KBM-7 (cell line): ENCODE measurements at places on chromosomes 12 and 14.

DNA sequence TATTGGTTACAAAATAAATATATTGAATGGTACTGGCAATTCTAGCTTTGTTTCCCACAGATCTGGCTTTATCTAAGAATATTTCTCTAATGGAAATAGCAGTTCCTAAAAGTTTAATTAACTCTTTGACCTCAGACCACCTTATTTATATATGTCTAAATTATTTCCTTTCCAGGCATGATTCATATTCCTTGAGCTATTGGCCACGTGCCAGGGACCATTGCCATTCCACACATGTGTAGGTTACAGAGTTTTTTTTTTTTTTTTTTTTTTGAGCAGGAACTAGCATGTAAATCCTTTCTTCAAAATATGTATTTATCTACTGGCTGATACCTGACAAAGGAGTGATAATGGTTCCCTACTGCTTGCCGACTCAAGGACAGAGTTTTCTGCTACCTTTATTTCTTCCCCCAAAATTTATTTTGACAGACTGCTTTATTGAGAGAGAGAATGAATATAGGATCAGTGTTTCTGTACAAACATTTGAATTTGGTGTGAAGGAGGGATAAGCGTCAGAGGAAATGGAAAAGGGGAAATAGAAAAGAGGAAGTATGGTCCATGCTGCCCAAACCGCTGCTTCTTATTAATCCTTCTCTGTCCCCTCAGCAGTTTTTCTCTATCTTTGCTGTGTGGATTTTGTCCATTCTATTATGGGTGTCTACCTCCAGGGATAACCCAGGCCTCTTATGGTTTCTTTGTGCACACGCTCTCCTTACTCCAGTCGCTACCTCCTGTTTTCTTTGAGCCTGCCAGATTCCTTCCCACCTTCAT, 36.4 kb downstream of the PDE3A start:
- DNase-seq, result peak; percentile 99

- no peak for DNase-seq
These were observed 304.4 kb downstream of the VRK1 start for GRCh38 chr14:97101561-97101960.

DNA sequence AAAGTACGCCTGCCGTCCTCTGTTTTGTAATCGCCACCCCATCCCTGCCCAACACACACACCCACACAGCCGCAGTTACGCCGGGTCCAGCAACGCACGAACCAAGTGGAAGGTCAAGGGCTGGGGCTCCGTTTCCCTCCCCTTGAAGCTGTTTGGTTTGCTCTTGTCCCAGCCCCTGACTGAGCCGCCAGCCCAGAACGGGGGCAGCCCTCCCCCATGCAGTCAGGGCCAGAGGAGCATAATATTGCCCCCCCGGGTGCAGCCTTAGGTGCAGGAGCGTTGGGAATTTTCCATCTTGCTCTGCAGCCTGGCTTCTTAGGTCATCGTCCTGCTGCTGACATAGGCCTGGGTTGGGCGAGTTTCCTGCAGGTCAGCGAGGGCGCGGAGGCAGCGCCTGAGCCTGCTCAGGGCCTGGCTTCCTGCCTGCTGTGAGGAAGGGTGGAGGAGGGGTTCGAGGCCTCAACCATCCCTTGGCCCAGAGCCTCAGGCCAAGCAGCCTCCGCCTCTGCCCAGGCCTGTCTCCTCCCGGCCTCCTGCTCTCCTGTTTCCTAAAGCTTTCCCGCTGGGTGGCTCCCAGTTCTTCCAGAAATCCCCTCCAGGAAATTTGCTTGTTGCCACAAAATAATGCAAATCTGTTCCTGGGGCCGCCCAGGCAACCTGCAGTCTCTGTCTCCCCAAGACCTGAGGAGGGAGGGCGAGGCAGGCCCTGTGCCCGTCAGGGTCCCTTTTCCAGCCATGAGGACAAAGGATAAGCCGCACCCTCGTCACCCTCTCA, 44.5 kb downstream of the PSMA6 start:
- DNase-seq, result no peak

GRCh38 chr12:96425951-96426350, 25.7 kb upstream of the CDK17 start:
- DNase-seq, result no peak

- DNase-seq, result no peak
These were observed 144.5 kb upstream of the DCN start for GRCh38 chr12:91327131-91327530.

- DNase-seq, result no peak
These were observed 347.4 kb downstream of the DPF3 start for GRCh38 chr14:72546344-72547016.

GRCh38 chr12:68530965-68531364, 79.7 kb upstream of the RAP1B start:
- DNase-seq, result no peak

DNA sequence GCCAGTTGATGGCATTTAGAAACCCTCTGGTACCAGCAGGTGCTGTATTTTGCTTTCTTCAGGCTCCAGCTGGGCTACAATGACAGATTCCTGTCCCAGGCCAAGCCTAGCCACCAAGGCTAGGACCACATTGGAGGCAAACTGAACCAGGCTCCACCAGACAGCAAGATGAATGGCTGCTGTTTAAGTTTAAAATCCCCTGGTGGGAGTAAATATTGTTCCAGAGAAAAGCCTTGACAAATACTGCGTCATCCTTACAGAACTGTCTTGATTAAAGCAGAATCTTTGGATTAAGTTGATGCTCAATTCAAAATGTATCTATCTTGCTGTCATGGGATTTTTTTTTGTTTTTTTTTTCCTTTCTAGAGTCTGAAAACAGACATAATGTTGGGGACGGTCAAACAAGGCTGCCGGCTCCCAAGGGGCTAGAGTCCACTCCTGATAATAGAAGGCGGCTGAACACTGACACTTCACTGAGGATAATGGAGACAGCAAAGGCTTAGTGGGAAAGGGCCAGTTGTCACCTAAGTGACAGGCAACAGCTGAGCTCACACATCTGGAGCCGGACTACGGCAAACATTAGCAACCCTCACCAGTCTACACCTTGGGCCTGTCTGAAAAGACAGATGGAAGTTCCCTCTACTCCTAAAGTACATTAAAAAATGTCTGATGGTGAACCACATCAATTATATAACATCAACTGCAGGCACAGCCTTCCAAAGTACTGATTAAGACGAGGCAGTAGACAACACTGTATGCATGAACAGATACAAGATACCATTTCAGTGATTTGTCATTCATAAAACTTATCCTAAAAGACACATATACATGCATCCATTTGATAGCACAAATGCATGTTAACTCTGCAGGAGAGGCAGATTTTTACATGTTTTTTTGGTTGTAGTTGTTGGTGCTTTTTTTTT, 1.7 kb downstream of the PRICKLE1 start:
- DNase-seq, result no peak
